CD4-positive, alpha-beta T cell treated with Interleukin-15 for 4 hours (primary cell): ENCODE measurements at places on chromosomes 13 and 19.

GRCh38 chr19:50513746-50514345 lies at the start of gene ASPDH:
ASPDH (minus strand) TSS chr19:50513913; CDS start chr19:50513823, 90 bp downstream.
- DNase-seq, result no peak

- DNase-seq, result no peak
Measured at GRCh38 chr13:48710160-48710559, 56.4 kb downstream of the CYSLTR2 start.

DNA sequence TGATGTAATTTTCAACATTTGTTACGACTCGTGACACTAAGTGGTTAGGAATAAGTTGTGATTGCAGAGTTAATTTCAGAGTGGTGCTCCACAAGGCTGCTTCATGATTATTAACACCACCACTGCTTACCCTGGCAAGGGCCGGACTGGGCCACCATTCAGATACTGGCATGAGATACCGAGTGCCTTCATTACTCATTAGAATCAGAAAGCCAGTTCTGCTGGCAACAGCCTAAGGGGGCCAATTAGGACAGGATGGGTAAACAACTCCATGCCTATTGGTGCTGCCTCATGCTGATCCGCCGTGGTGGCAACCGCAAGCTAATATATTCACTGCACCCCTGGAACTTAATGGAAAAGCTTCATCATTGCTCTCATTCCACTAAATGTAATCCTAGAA lies 575.1 kb downstream of the EFNB2 start:
- DNase-seq, result no peak

DNA sequence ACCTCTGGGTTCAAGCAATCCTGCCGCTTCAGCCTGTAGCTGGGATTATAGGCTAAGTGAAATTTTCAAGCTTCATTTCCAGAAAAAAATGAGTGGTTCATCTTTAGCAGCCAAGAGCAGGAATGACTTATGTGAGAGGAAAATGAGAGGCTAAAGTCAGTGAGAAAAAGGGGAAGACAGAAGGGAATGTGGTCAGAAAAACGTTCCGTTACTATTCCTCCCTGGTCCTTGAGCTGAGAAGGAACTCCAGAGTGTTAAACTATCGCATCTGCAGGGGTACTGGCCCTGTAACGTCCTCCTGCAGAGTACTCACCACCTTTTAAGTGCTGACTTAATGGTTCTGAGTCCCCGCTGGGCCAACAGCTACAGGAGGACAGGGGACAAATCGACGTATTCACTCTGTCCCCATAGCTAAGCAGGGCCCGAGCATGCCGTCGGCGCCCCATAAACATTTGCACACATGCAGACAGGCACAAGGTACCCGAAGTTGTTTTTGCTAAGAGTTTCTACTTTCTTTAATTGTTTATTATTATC lies 88.1 kb downstream of the FLT1 start:
- DNase-seq, result no peak
